ENCODE measurements at places on chromosomes 6 and 20. TPM values are rescaled to one million over a fixed set of nuclear protein-coding genes. Genes with fewer than 3 reads are reported as not detected.

DNA sequence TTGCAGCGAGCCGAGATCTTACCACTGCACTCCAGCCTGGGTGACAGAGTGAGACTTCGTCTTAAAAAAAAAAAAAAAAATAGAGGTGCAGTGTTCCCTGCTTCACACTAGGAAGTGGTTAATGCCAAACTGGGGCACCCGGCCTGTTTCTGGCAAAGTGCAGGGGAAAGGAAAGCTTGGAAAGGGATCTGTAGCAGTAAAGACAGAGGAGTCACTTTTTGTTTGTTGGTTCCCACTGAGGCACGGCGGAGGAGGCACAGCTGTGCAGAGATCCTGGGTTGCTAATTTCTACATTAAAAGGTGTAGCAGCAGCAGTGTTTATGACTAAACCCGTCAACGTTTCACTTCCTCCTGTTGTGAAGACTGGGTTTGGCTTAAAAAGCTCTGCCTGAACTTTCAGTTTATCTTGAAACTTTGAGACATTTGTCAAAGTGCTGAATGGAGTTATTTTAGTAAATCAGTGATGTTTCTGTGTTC, 125.6 kb downstream of the CARMIL1 start:
- DNase-seq = no peak

DNA sequence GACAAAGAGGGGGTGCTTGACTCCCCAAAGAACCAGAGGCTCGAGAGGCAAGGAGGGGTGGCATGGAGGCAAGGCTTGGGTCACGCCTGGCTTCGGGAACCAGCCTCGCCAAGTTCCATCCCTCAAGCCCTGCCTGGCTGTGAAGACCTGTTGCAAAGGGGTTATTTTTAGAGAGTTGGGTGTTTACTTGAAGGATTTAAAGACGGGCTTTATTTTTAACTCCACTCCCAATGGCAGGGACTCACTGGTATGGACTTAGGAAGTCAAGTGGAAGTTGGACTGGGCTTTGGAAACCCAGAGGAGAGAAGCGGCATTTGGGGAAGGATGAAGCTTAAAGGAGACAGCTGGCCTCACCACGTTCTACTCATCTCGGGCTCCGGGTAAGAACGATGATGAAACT, 43.1 kb downstream of the JPH2 start:
- no peak for DNase-seq

DNA sequence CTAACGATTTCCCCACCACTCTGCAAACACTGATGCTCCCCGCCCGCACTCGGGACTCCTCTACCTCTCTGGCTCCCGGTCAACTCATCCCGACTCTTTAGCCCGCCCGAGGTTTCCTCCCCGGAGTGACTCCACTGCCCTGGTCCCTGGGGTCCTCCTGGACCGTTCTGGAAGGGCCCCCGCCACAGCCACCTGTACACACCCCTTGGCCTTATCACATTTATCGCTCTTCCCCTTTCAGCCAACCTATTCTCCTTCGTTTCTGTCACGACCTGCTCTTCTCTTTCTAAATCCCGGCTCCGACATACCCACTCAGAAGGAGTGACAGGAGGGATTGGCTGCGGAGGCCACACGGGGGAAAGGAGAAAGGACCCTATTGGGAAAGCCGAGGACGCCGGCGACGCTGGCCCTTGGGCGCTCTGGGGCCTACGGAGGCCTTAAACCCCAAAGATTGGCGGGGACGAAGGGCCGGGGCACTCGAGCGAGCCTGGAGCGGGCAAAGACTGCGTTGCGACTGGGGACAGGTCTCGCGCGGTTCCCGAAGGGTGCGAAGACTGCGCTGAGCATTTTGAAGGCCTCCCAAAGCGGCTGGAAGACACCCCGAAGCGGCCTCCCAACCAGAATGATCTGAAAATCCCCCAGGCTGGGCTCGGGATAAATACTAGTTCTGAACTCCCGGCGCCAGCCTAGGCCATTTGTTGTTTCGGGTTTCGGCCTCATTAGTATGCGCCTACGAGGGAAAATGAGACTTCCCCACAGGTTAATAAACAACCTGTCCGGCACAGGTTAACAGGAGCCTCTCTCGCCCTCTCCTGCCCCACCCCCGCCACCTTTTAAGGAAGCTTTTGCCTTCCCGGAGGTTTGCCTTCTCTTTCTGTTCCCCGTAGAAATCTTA, 9.2 kb downstream of the SIM1 start:
- no peak for DNase-seq

The CST7 gene
- not detected for polyA plus RNA-seq

The PROCR gene
- polyA plus RNA-seq = 86.5 TPM

The POFUT1 gene
- polyA plus RNA-seq = 43.6 TPM
